A549 treated with Hydrocortisone at 1 μM for 4 hours (cell line): ENCODE measurements at places on chromosomes 16 and 17. TPM values are rescaled to one million over a fixed set of nuclear protein-coding genes. Genes with fewer than 3 reads are reported as not detected.

The MFSD11 gene
- total RNA-seq: 20.7 to 22.1 TPM (median 21.1 TPM) in 5 replicates

The SLC47A2 gene
- 0.05 to 0.12 TPM (median 0.09 TPM) in 5 replicates for total RNA-seq

The EVI2B gene
- total RNA-seq: 0.07 to 0.08 TPM (median 0.08 TPM) in 4 of 5 replicates, not detected in the other

The TMEM106A gene
- total RNA-seq: 0.76 to 1.5 TPM (median 1.1 TPM) in 5 replicates

The CFAP52 gene
- total RNA-seq: not detected in 5 replicates

The RRN3 gene
- 34.6 to 49.5 TPM (median 37.8 TPM) in 5 replicates for total RNA-seq

The UBB gene
- total RNA-seq: 1,797 to 2,428 TPM (median 1,988 TPM) in 5 replicates

The SDR42E2 gene
- total RNA-seq: not detected in 5 replicates

The SBK1 gene
- total RNA-seq: 0.22 to 0.32 TPM (median 0.25 TPM) in 5 replicates

The ZNF174 gene
- 11.5 to 14.2 TPM (median 13.0 TPM) in 5 replicates for total RNA-seq

The INO80E gene
- 94.8 to 122 TPM (median 102 TPM) in 5 replicates for total RNA-seq

The TMEM95 gene
- total RNA-seq: not detected in 5 replicates

The ABCA8 gene
- total RNA-seq: 0.24 to 0.54 TPM (median 0.33 TPM) in 5 replicates

The SHBG gene
- 0.35 to 0.85 TPM (median 0.60 TPM) in 5 replicates for total RNA-seq

The TLCD2 gene
- total RNA-seq: 1.3 to 1.9 TPM (median 1.6 TPM) in 5 replicates

The FOXN1 gene
- total RNA-seq: 0.02 to 0.05 TPM in 2 of 5 replicates, not detected in the others
